ENCODE measurements at places on chromosomes 7 and 10.

- no peak for DNase-seq
Measured at GRCh38 chr10:23173214-23174073, 18.7 kb upstream of the PTF1A start.

GRCh38 chr7:14446829-14447228, 455.7 kb downstream of the DGKB start:
- no peak for DNase-seq

DNA sequence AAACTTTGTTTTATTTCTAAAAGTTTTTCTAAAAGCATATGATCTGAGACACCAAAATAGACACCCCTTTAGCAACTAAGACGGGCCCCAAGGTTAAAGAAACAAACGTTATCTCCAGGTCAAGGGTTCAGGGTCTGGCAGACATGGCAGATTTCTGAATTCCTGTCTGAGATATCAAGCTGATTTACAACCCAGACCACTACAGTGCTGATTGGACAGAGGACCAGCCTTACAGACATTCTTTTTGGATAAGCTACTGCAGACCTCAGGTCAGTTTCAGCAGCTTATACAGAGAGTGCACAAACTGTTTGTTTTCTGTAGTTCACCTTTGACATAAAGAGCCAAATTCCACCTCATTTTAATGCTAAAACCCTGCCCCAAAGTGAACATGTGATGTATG, 34.8 kb downstream of the SVOPL start:
- DNase-seq, result no peak

DNA sequence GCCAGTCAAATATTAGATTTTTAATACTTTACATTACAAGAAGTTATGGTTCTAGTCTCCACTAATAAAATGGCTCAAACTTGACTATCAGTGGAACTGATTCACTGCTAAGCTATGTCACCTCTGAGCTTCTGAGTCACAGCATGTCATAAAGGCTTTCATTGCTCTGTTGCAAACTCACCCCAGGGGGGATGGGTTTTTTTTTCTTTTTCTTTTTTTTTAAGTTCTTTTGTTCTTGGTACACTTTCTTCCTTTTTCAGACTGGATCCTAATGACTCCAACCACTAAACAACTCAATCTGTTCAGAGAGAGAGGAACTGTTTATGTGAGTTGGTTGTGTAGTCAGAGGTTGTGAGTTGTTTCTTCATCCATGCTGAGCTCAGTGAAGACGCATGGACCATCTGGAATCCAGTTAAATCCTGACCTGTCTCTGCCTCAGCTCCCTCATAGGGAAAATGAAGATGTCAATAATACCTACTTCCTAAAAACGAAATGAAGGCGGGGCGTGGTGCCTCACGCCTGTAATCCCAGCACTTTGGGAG, 11.0 kb downstream of the MYOF start:
- DNase-seq, result no peak

DNA sequence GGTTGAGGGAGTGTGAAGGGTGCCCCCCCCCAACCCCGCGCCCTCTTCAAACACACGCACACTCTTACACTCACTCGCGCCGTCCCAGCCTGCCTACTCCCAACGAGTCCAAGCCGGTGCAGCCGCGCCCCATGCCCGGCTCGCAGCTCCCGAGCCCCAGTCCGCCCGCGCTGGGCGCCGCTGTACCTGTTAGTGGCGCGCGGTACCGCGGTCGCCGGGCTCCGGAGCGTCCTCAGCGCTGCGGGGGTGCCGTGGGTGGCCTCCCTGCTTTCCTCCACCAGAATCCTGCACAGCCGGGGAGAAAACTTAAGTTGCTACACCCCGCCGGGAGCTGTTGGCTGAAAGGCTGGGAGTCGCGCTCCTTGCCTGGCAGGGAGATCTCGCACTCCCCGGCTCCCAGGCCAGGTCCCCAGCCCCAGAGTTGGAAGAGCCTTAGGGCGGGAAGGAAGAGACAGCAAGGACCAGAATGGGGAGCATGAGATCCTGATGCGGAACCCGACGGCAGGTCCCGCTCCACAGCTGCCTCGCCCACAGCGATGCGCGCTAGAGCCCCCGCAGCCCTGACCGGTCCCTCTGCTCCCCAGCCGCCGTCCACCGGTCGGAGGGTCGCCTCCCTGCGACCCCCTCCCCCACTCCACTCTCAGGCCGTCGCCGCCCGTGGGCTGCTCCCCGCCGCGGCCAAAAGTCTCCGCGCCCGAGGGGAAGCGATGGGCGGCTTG, 863 bp downstream of the ST8SIA6 start:
- DNase-seq, result no peak

DNA sequence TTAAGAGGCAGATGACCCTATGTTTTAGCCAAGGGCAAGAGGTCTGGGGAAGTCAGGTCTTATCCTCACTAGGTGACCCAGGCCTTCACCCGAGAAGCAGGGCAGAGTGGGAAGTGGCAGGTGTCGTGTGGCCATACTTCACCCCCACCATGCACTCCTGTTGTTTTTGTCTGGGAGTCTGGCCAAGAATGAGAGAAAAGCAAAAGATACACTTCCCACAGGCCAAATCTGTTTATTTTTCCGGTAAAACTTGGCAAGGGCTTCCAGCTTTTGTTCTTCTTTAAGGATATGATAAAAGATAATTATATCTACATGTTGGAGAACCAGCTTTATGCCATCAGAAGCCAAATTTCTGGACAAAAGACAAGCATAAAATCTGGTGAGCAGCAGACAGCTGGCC, 137.4 kb upstream of the CDC14C start:
- no peak for DNase-seq

GRCh38 chr10:43068471-43069210, 8.2 kb upstream of the RET start:
- no peak for DNase-seq

DNA sequence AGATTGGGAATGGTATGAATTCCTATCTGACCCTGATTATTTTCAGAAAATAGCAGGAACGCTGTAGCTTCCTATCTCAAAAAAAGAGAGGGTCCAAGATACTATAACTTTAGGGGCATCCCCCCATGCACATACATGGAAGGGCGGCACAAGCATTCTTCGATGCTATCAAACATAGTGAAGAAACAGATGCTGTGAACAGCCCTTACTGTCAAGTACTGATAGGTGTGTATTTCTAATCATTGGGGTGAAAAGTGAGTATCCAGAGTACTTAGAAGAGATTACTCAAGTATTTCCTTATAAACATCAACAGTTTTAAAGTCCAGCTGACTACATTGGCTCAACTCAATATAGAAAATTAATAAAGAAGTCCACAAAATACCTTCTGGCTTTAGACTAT, 17.0 kb upstream of the NUP42 start:
- no peak for DNase-seq

- no peak for DNase-seq
Measured at GRCh38 chr7:12328888-12329770, 74.5 kb downstream of the VWDE start.

- no peak for DNase-seq
Measured at GRCh38 chr10:50563906-50564305, 59.9 kb downstream of the SGMS1 start.
